Activated naive CD4-positive, alpha-beta T cell (primary cell): ENCODE measurements at places on chromosomes 1 and 21.
A peak's percentile ranks its signal among the peaks of the same experiment; 100 is the strongest.

DNA sequence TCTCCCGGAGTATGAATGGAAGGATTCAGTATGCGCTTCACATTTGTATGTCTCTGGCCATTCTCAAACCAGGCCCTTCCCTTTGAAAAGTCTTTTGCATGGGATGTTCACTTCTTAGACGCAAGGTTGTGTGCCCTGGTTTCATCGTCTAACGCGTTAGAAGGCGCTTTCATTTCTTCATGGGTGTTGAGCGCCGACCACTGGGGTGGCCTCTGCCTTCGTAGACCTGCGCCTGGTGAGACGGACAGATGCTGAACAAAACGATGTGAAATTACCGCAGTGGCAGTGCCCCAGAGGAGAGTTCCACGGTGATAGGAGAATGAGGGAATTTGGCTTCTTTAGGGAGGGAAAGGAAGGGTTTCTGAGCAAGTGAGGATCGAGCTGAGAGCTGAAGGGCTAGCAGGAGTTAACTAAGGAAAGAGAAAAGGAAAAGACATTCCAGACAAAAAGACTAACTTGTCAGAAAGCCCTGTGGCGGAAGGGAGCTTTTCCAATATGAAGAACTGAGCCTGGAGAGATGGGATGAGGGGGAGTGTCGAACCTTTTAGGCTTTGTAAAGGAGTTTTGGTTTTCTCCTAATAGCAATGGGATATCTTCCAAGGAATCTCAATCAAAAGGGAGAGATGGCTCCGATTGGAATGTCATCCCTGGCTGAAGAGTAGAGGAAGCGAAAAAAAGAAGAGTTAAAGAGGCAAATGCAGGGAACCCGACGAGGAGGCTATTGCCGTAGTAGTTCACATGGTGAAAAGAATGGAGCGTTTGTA lies 951 bp downstream of the GGPS1 start:
- no peak for DNase-seq

DNA sequence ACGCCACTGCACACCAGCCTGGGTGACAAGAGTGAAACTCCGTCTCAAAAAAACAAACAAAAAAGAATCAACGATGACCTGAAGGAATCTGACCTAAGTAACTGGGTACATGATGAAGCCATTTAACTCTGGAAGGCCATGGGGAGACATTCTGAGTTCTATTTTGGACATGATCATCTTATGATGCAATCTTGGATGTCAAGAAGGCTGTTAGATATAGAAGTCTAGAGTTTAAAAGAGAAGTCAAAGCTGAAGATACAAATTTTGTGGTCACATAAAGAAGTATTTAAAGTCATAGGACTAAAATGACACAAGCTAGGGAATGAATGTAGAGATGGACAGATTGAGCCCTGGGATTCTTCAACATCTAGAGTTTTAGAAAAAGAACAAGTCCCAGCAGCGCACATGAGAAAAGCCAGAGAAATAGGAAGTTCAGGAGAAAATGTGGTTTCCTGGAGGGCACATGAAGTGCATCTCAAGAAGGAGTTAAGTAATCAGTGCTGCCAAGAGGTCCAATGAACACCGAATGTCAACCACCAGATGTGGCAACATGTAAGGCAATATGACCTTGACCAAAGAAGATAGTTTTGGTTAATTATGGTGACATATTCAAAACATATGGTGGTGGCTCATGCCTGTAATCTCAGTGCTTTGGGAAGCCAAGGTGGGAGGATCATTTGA lies 26.8 kb downstream of the ELK4 start:
- no peak for DNase-seq

- DNase-seq, result no peak
Measured at GRCh38 chr1:100292711-100293110, 26.7 kb downstream of the RTCA start.

DNA sequence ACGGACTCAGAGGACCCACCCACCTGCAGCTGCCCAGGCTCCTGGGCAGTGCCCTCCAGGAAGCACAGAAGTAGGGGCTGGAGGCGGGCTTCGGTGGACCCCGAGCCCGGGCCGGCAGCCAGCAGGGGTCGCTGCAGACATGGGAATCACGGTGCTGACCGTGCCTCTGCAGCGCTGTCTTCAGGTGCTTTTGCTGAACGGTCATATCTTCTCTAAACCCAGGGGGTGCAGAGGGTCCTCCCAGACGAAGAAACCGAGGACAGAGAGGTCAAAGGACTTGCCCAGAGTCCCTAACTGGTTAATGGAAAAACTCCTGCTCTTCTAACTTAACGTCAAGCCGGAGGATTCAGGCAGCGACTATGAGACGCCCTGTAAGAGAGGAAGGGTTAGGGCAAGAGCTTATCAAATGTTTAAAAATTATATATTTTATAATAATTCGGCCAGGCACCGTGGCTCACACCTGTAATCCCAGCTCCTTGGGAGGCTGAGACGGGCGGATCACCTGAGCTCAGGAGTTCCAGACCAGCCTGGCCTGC lies 21.5 kb upstream of the LEFTY2 start:
- peak; percentile 38 for DNase-seq

DNA sequence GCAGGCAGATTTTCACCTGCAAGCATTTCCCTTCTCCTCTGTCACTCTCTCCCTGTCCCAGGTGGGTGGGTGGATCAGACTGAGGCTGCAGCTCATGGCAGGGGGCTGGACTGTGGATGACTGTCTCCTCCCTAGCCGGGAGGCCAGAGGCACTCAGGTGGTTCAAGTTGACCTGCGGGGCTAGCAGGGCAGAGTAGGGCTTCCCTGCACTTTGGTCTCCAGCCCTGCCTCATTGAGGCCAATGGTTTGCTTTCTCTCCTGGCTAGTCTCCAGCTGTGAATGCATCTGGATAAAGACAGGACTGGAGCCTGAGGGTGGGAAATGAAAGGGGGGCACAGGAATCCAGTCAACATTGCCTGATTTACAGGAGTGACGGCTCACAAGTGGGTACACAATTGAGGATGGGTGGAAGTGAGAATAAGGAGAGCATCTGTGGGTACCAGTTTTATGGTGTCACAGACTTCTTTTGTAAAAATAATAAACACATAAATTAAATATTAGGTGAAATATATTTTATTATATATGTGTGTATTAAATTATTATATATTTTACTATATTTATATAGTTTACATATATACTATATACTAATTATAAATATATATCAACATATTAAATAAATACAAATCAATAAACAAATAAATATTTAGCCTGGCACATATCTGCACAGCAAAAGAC lies 25.6 kb downstream of the RUNX1 start:
- no peak for DNase-seq

GRCh38 chr1:59006289-59006658 lies 222.4 kb upstream of the JUN start:
- DNase-seq, result no peak

- no peak for DNase-seq
Measured at GRCh38 chr1:85262985-85263384, 3.5 kb upstream of the C1orf52 start.

DNA sequence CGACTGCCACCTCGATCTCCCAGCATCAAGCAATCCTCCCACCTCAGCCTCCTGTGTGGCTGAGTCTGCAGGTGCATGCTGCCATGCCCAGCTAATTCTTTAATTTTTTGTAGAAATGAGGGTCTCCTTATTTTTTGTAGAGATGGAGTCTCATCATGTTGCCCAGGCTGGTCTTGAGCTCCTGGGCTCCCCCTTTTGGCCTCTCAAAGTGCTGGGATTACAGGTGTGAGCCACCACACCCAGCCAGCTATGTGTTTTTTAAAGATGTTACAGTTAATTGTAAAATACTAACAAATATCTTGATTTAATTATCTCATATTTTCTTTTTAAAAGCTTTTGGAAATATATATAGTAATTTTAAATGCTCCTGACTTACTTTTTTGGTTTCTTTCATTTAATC lies 181.3 kb upstream of the DMRTA2 start:
- DNase-seq, result no peak

DNA sequence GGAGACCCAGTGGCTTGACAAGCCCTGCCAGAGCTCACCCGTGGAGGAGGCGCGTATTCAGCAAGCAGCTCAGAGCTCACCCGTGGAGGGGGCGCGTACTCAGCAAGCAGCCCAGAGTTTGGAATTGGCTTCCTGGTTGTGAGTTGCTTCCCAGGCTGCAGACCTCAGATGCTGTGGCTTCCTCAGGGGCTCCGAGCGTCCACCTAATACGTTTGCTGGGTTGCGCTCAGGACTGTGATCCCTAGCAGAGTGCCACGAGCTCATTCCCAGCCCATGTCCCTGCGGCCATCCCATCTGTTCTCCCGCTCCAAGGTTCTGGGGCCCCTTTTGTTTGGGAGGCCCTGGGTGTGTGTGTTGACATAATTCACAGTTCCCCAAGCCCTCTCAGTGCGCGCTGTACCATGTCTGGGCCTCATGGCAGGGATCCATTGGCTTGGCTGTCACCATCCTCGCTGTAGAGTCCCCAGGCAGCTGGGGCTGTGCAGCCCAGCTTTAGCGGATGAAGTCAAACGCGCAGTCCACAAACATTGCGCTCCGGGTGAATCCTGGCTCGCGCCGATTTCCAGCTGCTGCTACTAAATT lies 3.6 kb downstream of the AJAP1 start:
- DNase-seq, result no peak

GRCh38 chr1:247415423-247416361 lies at the start of gene NLRP3:
TSS of gene NLRP3 (plus strand) at chr1:247416173. CDS start at chr1:247418801, 2,628 bp downstream.
- DNase-seq, result peak; percentile 9

GRCh38 chr21:17690078-17690494 lies 77.4 kb upstream of the BTG3 start:
- DNase-seq, result no peak

DNA sequence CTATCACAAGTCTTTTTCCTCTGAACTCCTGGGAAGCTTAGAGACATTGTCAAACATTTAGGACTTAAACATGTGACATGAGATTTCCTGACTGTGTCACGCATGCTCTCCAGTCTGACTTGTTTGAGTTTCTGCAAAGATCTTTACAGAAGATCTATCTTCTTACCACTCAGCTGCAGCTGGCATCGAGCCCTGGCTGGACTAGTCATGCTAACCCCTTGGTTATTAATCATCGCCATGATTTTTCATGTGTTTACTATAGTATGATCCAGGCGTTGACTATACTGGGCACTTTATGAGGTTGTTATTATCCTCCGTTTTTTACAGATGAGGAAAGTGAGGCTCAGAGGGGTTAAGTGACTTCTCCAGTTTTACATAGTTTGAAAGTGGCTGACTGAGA lies 18.1 kb upstream of the IRF2BP2 start:
- no peak for DNase-seq

GRCh38 chr1:204853436-204853835 lies 17.2 kb upstream of the NFASC start:
- DNase-seq, result no peak

GRCh38 chr1:182181167-182181572 lies 119.7 kb upstream of the ZNF648 start:
- DNase-seq, result no peak

GRCh38 chr1:210646258-210646616 lies 317.5 kb downstream of the HHAT start:
- DNase-seq, result no peak

- DNase-seq, result no peak
Measured at GRCh38 chr1:166939741-166940375, 35.5 kb downstream of the ILDR2 start.

GRCh38 chr1:192453360-192453992 lies 122.1 kb upstream of the RGS1 start:
- DNase-seq, result no peak

GRCh38 chr1:59605184-59605583 lies 209.6 kb upstream of the HOOK1 start:
- no peak for DNase-seq

GRCh38 chr1:159949123-159949522 lies 3.7 kb upstream of the IGSF9 start:
- no peak for DNase-seq

DNA sequence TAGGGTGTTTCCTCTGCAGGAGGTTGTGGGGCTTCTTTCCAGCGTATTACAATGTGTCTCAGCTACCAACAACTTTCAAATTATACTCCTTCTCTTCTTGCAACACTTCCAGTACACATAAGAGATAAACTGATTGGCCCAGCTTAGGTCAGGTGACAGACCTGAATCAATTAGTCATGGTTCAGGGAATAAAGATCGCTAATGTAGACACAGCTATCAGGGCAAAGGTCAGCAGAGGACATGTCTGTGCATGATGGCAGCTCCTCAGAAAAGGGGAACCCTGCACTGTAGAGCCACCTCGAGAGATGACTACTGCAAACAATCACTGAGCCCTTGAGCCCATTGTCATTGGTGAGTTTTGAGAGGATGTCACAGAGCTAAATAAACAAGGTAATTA lies 36.8 kb upstream of the PKN2 start:
- no peak for DNase-seq

DNA sequence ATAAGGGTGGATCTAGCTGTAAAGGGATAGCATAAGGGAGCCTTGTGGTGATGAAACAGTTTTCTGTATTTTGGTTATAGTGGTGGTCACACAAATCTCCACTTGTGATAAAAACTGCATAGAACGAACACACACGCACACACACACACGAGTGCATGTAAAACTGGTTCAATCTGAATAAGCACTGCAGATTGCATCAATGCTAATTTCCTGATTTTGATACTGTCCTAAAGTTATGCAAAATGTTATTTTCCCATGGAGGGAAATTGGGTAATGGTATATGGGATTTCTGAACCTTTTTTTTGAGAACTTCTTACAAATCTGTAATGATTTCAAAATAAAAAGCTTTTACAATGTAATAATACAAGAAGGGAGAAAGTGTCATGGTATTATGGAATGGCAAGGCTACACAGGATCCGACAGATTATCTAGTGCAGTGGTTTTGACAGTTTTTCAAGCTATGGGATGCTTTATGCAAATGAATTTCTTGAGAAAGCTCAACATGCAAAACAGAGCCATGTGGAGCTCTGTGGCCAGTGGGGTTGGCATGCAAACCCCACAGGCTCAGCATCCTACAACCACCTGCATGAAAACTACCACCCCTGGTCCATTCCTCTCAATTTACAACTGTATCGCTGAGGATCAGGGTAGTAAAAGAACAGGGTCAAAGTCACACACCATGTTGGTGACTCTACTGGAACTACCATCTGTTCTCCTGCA lies 18.8 kb downstream of the SLC41A1 start:
- DNase-seq, result no peak

GRCh38 chr1:185775501-185775900 lies 41.3 kb downstream of the HMCN1 start:
- DNase-seq, result no peak

DNA sequence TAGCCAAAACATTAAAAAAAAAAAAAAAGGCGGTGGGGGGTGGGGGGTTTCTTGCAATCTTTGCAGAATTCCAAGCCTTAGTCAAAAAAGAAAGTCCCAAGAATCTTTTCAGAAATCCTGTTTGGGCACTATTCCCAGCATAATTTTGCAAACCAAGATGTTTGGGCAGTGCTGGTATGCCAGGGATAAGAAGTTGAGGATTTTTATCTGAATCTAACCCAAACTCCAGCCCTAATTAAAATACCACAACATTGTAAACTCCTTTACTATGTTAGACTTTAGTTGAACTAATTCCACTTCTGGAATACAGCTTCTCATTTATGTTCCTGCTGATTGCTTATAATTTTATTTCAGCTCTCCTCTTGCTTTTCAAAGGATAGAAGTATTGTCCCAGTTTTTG lies 504.1 kb upstream of the ADGRL2 start:
- DNase-seq, result no peak

DNA sequence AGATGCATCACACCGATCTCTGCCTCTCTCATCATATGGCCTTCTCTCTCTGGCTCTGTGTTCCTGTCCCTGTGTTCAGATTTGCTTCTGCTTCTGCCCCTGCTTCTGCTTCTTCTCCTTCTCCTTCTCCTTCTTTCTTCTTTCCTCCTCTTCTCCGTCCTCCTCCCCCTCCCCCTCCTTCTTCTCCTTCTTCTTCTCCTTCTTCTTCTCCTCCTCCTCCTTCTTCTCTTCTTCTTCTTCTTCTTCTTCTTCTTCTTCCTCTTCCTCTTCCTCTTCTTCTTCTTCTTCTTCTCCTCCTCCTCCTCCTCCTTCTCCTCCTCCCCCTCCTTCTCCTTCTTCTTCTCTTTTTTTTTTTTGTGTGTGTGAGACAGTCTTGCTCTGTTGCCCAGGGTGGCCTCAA lies 139.9 kb upstream of the KLHDC7A start:
- no peak for DNase-seq
